ENCODE measurements at places on chromosomes 7 and 10.

DNA sequence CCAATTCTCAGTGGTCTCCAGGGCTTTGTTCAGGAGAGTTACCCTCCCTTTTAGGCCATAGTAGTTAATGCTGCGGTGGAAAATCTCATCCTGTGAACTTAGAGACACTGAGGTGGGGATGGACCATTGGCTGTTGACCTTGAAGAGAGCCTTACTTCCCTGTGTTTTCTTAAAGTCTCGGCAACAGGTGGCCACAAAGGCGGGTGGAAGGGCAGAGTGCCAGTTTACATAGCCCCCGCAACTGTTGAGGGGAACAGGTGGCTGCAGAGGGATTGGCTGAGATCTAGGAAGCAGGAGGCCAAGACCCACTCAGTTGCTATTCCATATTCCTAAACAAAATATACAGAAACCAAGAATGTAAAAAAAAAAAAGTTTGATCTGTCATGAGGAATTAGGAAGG is 160.6 kb downstream of the ST7 start:
- DNase-seq = no peak

DNA sequence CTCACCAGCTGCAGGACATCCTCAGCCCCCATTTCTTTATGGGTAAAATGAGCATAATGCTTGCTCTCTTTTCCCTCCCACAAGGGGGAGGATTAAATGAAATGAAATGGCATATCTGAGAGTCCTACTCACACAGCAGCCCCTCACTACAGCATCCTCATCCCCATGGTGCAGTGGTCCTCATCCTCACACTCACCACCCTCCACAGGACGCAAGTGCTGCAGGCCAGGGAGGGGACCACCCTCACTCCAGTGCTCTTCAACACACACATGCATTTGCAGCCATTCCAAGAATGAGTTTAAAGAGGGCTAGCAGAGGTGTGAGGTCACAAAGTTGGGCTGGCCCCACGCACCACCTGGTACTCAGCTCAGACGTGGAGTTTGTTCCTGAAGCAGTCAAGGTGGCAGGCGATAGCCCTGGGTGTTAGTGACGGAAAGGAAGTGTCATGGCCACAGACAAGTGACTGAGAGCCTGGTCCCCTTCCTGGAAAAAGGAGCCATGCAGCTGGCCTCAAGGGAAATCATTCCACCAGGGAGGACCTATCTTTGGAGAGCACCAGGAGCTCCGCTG is 234.0 kb downstream of the TNS3 start:
- DNase-seq = no peak

DNA sequence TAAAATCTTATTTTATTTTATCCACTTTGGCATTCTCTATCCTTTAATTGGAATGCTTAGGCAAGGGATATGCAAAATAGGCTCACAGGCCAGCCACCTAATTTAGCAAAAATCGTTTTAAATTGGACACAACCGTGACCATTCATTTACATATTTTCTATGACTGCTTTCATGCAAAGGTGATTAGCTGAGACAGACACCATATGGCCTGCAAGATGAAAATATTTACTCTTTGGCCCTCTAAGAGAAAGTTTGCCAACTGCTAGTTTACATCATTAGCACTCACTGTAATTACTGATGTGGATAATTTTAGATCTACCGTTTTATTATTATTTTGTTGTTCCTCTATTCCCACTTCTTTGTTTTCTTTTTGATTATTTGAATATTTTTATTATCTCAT is 375.5 kb upstream of the LRRTM3 start:
- DNase-seq = no peak

DNA sequence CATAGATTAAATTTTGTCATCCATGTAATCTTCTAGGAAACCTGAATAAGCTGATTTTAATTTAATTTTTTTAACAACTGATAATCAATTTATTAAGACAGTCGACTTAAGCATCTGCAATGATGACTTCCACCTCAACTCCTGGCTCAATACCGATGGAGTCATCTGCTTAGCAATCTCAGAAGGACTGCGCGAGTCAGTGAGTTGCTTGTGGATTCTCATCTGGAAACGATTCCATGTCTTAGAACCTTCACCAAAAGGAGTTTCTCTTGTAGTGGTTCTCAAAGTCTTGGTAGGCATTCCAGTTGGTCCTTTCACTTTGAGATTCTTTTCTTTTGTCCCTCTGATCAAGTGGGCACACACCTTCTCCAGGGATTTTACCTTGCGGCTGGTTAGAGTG is 85.5 kb downstream of the XRCC2 start:
- no peak for DNase-seq

DNA sequence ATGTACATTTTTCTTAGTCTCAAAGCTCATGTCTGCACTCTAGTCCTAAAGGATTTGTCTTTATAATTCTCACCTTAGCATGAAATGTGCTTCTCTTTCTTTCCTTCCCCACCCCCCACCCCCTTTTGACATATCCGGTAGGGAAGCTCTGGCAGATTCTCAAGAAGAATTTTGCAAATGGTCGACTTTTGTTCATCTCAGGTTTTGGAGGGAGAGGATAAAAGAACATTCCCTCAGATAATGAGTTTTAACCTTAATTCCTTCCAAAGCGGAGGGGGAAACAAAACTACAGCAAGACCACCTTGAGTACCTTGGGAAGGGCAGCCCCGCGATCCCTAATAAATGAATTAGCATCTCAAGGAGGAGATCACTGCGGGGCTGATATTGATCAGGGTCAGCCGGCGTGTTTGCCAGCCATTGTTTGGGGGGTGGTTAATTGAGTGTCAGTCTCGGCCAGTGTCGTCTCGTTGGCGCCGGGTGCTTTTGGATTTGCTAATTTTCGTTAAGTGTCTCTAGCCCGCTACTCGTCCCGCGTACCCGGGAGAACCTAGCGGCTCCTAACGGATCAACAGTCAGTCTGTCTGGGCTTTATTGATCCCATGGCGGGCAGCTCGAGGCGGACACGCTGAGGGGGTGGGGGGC is 874 bp upstream of the BAMBI start:
- DNase-seq = no peak

- DNase-seq = no peak
Measured at GRCh38 chr7:106283501-106283830, 1.3 kb downstream of the NAMPT start.

- DNase-seq = no peak
Measured at GRCh38 chr7:3243680-3244079, 57.4 kb upstream of the SDK1 start.

DNA sequence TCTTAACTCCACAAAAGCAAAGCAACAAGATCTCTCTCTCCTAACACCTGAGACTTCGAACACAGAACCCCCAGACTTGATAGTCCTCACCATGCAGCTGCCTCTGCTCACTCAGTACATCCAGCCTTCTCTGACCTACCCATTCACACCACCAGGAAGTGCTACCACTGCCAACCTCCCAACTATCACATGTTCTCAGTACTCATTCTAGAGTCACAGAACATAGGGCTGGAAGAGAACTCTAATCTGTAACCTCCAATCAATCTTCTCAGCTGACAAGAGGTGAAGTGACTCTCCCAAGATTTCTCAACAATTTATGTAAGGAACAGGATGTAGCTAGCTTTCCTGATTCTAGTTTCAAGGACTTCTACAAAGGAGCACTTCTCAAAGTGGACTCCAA is 3.8 kb downstream of the NUDCD3 start:
- DNase-seq = no peak

- no peak for DNase-seq
Measured at GRCh38 chr10:64115471-64115870, 594.3 kb downstream of the REEP3 start.

DNA sequence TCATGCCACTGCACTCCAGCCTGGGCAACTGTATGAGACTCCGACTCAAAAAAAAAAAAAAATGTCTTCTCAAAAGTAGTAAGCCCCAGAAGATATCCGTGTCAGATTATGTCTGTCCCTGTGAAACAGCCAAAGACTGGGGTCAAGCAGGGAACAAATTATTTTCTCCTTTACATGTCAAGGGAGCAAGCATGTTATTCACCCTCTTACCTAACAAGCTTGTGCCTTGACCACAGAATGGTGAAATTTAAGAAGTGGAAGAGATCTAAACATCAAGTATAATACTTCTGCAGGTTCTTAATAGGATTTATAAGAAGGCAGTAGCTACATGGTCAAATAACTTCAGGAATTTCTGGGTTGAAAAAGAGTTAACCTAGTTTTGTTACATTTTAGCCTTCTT is 187.9 kb downstream of the ZNF365 start:
- no peak for DNase-seq

DNA sequence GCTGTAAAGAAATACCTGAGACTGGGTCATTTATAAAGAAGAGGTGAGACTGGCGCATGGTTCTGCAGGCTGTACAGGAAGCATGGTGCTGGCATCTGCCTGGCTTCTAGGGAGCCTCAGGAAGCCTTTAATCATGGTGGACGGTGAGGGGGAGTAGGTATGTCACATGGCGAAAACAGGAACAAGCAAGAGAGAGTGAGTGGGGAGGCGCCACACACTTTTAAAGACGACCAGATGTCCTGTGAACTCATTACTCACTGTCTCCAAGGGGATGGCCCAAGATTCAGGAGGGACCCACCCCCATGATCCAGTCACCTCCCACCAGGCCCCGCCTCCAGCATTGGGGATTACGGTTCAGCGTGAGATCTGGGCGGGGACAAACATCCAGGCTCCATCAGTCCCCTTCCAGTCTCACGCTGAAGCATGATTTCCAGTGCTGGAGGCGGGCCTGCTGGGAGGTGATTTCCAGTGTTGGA is 3.2 kb downstream of the ZNF316 start:
- no peak for DNase-seq

GRCh38 chr10:130775311-130775710 is 536.2 kb downstream of the TCERG1L start:
- DNase-seq = no peak

DNA sequence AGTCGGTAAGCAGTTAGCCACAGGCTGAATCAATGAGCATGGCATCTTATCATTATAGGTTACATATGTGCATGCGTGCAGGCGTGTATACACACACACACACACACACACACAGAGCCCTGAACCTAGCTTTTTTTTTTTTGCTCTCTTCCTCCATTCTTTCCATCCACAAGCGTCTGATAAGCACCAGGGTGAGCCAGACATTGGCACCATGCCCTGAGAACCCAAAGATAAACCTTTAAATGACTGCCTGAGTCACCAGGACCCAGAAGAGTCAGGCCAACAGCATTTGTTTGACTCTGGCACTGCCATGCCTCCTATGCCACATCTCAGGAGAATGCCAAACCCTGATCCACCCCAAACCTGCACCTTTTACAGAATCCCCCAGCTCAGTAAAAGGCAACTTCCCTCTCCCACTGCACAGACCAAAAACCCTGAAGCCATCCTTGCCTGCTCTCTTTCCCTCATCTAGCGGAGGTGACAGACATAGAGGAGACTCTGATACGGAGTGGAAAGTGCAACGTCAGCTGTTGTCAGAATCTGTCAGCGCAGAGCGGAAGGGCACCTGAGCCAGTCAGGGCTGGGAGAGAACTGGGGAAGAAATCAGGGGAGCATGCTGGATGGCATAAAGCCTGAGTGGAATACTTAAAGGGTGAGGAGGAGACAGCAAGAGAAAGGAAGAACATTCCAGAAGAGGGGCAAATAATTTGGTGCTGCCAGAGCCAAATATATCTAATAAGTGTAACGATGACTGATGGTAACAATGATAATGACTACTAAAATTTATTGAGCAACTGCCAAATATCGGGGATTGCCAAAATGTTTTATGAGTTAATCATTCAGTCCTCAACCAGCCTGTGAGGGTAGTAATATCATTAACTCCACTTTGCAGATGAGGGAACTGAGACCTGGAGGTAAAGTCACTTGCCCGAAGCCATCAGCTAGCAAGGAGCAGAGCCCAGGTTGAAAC is 3.2 kb downstream of the PARP12 start:
- DNase-seq = no peak

DNA sequence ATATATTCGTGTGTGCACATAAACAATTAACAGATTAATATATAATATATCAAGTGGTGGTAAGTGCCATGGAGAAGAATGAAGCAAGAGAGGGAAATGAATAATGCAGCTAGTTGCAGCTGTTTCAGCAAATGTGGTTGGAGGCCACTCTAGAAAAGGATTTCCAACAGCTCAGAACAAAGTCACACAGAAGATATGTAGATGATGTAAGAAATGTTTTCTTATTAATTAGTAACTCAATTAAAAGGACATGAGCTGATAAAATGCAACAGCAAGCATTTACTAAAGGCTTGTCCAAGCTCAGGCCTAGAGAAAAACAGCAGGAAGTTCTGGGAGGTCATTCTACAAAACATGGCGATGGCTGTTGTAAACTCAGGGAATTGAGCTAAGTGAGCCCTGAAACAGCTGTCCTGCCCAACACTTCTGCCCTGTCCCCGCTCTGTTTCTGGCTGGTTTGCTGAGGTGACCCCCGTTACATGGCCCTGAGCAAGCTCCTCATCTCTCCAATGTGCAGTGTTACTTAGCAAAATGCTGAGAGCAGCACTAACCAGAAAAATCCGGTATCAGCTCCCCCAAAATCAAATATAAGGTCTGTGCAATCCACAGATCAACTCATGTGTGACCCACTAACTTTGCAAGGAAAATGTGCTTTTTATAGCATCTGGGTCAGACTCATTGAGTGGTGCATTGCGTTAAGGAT is 23.4 kb upstream of the C10orf67 start:
- DNase-seq = no peak

DNA sequence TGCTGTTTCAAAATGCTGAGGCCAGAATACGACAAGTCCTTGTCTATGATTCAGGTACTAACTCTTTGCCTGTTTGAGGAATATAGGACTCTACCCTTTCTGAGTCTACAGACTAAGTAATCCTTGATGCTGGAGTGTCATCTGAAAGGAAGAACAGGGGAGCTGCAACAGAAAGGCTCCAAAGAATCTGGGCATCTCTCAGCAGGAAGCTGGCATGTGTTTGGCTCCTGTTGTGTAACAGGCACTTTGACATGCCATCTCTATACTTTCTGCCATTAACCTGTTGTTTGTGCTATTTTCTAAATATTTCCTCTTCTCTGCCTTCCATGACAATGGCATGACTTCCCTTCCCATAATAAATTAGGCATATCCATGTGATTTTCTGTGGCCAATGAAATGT is 409.5 kb downstream of the ADRA2A start:
- DNase-seq = no peak

DNA sequence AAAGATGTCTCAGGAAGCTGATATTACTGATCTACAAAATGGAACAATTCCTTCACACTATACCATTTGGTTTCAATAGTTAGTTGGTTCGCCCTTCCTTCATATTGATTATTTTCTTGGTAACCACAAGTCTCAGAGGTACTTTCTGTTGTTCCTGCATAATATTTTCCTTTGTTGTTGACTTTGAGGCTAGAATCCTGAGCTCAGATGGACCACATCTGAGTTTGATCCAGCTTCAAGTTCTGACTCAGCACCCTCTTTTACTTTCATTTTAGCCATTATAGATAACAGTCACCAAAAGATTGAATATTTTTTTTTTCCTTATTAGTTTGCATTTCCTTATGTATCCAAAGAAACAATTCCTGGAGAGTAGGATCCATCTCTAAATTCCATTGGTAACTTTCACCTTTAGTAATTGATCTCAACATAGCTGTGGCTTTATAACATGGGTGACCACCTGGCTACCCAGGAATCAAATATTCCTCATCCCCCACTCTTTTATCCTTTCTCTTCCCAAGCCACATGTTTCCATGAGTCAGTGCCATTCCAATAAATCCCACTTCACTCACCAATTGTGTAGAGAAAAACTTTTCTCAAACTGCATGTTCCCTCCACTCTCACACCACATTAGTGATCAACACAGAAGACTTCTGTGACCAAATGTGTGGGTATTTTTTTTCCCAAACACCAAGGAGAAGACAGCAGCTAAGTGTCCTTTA is 9.7 kb upstream of the ABCA13 start:
- DNase-seq = no peak

GRCh38 chr7:148397056-148397455 is 193.5 kb upstream of the C7orf33 start:
- DNase-seq = no peak

- no peak for DNase-seq
Measured at GRCh38 chr7:126083014-126083413, 1153.4 kb upstream of the POT1 start.

All from NCI-H2081 (cell line).